ENCODE measurements at places on chromosomes 5 and 9.

GRCh38 chr9:102479191-102479590 lies 515.9 kb upstream of the CYLC2 start:
- no peak for DNase-seq

DNA sequence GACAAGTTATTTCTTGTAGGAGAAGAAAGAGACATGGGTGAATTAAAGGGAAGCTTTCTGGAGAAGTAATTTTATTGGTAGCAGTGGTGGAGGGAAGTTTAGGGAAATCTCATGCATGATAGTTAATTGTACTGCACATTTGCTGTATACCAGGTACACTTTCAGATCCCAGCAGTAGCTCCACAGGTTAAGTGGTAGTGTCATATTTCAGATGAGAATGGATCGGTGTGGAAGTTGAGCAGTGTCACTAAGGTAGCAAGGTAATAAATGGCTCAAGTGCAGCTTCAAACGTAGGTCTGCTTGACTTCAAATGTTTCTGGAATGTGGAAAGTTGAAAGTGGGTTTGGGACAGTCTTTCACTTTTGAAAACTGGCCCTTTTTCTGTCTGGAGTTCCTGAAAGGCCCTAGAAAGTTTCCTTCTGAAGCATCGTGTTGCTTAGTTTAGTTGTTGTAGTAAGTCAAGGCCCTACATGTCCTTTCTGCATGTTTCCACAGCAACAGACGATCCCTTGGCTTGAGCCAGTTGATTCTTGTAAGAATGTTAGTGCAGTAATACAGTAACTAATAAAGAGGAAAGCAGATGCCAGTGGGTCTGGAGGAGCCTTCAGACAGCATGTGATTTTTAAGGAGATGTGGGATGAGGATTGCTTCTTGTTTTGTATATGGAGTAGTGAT lies 3.7 kb downstream of the CLTA start:
- no peak for DNase-seq

DNA sequence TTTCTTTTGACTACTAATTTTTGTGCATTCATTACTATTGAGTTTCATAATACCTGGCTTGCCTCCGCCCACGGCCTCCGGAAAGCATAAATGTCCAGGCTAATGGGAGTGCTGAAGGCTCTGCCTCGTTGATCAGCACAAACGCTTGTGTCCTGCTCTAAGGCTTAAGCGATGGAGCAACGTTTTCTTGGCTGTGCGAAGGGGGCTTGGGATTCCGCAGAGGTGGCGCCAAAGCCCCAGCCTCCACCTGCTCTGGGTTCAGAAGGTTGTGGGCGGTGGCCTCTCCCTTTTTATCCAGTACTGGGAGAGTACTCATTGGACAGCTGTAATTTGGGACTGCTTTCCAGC lies 19.7 kb downstream of the ANXA2R start:
- no peak for DNase-seq

DNA sequence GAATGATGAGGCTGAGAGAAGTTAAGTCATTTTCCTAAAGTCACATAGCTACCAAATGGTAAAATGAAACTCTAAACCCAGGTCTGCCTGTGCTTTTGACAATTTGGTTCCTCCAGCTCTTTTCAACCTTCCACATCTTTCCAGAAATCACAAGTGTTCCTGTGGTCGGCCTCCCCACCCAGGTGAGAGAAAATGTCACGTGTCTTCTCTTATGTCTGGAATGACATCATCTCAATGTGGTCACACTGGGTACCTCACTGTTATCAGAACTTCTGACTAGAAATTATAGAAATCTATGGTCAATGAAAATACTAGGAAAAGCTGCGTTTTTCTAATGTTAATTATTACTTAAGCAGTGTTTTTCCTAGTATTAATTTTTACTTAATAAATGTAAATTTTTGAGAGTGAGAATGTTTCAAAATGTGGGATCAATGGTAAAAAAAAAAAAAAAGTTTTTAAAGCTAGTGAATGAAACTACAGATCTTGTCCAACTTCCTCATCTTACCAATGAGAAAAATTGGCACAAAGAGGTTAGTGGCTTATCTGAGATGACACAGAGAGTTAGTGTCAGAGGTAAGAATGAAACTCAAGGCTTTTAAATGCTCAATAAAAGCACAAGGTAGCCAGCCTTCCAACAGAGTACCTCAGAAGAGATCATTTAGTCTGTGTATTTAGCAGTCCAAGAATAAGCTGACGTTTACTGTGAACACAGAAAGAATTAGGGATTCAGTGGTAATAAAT lies 228.7 kb upstream of the NR4A3 start:
- DNase-seq, result peak; percentile 65

GRCh38 chr5:173781816-173782670 lies 106.1 kb upstream of the CPEB4 start:
- DNase-seq, result peak; percentile 89
